ENCODE measurements at places on chromosomes 6 and 20.

GRCh38 chr20:54524849-54525248, 49.5 kb downstream of the DOK5 start:
- DNase-seq, result no peak

DNA sequence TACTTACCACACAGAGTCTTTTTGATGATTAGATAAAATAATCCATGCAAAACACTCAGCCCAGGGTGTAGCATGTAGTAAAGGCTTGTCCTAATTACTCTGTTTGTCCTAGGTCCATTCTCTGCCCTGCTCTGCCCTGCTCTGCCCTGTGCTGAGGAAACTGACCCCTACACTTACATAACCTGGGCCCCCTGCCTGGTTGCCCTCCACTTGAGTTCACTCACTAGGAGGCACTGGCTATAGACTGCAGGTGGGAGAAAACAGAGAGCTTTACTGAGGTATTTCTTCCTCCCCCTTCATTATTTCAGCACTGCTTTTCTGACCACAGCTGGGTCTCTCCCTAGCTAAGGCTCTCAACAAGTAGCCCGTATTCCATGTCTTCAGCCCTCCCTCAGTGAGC, 70.9 kb upstream of the TBX18 start:
- no peak for DNase-seq

- DNase-seq, result peak; percentile 69
These were observed 57.7 kb downstream of the DHX35 start for GRCh38 chr20:39019805-39020325.

DNA sequence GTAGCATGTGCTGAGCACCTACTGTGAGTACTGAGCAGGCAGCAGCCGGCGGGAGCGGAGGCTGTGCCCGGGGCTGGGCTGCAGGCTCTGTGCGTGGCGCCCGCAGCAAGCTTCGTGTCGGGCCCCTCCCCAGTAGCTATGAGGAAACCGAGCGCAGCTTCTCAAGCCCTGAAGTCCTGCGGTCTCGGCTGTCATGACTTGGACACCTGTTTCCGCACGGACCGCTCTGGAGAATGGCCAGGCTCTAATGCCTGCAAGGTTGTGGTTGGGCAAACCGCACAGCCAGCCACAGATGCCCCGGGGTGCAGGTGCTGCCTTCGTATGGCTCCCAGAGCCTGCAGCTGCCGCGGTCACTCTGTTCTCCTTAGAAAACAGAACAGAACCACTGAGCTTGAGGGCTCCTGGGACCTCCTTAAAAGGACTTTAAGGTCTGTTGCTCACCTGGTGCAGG, 33.7 kb downstream of the PYGB start:
- no peak for DNase-seq

GRCh38 chr6:148704400-148705246, 42.2 kb upstream of the UST start:
- DNase-seq, result no peak

- no peak for DNase-seq
These were observed 286.2 kb downstream of the DHX35 start for GRCh38 chr20:39248171-39248861.

DNA sequence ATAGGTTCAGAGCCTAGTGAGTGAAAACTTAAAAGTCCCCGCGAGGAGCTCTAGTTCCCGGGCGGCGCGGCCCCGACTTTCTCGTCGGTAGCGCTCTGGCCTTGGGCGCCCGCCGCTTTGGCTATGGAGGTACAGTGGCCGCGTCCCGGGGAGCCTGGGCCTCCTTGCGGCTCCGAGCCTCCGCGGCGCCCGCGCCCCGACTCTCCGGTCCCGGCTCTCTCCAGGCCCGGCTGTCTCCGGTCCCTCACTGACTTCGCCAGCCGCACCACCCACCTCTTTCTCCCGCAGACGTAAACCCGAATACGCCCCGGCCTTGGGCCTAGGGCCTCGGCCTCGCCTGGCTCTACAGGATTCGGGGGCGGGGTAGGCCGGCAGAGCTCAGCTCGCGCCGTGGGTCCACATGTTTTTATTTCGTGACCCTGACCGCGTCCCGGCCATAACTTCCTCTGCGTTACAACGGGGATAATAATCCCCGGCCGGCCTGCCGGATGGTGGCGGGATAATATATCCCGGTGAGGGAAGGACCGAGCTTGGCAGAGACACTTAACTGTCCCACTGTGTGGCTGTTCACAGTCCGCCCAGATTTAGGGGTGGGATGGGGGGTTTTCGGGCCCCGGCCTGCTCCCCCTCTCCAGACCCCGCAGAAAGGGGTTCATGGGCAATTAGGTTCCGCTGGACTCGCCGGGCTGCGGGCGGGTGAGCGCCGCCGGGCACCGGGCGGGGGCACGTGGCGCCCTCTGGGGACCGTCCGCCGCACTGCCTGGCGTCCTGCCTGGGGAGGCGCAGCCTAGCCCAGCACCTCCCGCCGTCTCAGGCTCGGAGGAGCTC, 10.0 kb upstream of the TBX18 start:
- DNase-seq, result no peak
